ENCODE measurements at places on chromosomes 3 and 15.

DNA sequence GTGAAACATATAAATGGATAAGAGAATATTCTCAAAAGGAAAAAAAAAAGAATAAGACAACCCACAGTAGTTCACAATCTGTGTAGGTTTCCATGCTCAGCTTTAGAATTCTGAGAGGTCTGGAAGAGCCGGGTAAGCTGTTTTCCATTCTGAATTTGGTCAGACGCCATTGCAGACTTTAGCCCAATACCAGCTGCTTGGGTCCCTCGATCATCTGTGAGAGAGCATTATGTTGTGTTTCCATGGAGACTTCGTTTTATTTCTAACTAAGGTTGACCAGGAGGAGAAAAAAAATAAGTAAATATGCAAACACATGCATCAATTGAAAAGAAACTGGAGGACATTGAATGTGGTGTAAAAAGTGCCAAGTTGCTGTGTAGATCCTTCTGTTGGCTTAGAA is 25.5 kb downstream of the KCNAB1 start:
- no peak for DNase-seq

DNA sequence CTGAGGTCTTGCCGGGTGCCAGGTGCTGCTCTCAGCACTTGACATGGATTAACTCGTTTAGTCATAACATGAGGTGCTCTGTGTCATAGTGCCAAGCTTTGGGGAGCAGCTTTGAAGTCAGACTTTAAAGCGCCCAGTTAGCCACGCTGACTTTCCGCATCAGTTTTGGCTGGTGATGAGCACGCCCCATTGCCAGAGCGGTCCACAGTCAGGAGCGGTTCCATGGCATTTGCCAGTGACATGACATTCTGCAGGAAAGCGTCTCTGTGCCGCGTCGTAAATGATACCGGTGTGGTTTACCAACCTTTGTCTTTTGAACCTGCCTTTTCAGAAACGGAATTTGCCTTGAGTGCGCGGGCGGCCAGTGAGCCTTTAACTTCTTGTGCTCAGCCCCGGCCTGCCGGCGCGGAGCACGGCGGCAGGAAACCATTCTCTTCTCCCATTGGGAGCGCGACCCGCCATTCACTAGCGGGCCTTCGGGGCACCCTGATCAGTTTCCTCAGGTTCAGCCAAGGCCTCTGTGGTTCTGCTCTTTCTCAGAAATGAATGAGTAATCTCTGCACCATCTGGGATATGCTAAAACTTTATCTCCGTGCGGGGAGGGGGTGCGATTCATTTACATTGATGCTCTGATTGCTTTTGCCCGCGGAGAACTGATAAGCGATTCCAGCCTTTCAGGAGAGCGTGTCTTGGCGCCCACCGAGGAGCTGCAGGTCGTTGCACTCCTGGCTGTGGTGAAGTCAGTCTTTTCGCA is 1.7 kb upstream of the SLC2A2 start:
- peak; percentile 32 for DNase-seq

GRCh38 chr15:52738311-52738710 is 51.8 kb downstream of the ONECUT1 start:
- DNase-seq, result no peak

- no peak for DNase-seq
Measured at GRCh38 chr15:101437209-101437608, 52.3 kb downstream of the PCSK6 start.

DNA sequence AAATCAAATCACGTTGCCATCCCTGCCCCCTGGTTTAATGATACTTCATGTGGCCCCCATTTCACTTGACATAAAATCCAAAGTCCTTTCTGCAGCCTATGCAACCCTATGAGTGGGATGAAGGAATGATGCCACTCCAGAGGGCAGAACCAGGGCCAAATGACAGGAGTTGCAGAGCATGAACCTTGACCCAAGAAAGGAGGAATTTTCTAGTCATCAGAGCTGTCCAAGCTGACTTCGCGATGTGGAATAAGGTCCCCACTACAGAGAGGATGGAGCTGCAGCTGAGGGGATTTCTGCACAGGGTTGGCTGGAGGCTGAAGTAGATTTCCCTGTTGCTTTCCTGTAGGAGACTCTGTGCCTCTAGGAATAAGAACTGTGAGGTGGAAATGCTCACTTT is 15.8 kb upstream of the EPHB3 start:
- DNase-seq, result no peak

DNA sequence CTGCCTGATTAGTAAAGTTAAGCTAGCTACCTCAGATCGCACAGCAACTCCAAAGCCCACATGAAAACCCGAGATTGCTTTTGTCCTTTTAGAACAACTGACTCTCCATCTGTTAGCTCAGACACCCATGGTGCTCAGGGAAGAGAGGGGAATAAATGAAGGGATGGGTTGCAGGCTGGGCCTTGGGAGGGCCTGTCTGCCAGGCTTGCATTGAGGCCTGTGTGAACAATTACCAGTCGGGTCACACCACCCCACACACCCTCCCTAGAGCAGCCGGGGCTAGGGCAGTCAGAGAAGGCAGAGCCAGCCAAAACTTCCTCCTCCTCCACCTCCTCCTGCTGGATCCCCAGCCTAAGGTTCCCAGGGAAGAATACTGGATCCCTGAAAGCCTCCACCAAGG is 8.8 kb upstream of the PRKAR2A start:
- DNase-seq, result no peak

GRCh38 chr3:106007512-106007911 is 138.7 kb upstream of the CBLB start:
- no peak for DNase-seq
